ENCODE measurements at places on chromosomes 16 and 17. TPM values are rescaled to one million over a fixed set of nuclear protein-coding genes. Genes with fewer than 3 reads are reported as not detected.

CNGB1 gene
- 0.33 TPM for total RNA-seq

KRTAP9-2 gene
- total RNA-seq, result not detected

CD300LB gene
- not detected for total RNA-seq

LPO gene
- total RNA-seq, result not detected

CDIPT gene
- total RNA-seq, result 138 TPM

TNFRSF13B gene
- total RNA-seq, result not detected

DNA sequence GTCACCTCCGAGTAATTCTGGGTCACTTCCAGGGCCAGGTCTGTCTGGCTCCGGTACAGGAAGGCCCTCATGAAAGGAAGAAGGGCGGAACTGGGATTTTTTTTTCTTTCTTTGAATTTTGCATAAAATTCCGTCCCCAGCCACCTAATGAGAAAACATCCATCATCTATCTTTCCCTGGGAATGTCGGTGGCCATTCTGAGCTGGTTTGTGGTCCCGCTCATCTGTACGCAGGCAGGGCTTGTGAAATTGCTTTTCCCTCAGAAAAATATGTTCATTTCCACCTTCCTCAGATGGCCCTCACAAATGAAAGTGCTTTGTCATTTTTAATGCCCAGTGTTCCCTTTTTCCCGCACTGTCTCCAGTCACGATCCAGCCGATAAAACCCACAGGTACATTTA, 353.0 kb upstream of the ZFHX3 start:
- DNase-seq, result no peak
